ENCODE measurements at places on chromosomes 11 and 22.
A peak's percentile ranks its signal among the peaks of the same experiment; 100 is the strongest.

- no peak for DNase-seq
These were observed 1.6 kb downstream of the DUSP8 start for GRCh38 chr11:1570531-1570895.

DNA sequence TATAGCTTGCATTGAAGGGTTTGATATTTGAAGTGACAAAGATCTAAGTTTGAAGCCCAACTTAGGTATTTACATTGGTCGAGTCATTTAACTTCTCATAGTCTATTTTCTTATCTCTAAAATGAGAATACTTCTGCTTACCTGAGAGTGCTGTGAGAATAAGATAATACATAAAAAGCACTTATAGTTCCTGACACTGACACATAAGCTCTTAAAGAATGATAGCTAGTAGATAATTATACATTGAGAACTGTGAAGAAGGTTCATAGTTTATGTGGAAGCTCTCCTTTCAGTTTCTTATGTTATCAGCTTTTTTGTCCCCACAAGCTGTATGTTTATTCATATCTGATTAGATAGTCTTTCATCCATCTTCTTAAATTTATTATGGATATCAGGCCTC lies 4.8 kb downstream of the PPME1 start:
- DNase-seq, result no peak

DNA sequence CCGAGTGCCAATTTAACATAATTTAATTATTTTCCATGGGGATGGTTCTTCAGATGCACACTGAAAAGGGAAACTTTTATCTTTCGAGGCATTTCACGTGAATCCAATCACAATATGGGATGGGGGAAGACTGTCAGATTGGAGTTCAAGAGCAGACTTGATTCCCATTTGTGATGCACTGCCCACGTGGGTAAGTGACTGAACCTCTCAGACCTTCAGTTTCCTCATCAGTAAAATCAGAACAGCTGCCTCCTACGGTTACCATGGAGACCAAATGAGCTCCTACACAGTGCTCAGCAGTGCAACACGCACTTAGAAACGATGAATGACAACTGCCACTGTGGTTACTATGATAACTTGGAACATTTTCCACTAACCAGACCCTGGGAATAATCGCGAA lies 21.7 kb downstream of the KIAA0930 start:
- DNase-seq, result no peak

DNA sequence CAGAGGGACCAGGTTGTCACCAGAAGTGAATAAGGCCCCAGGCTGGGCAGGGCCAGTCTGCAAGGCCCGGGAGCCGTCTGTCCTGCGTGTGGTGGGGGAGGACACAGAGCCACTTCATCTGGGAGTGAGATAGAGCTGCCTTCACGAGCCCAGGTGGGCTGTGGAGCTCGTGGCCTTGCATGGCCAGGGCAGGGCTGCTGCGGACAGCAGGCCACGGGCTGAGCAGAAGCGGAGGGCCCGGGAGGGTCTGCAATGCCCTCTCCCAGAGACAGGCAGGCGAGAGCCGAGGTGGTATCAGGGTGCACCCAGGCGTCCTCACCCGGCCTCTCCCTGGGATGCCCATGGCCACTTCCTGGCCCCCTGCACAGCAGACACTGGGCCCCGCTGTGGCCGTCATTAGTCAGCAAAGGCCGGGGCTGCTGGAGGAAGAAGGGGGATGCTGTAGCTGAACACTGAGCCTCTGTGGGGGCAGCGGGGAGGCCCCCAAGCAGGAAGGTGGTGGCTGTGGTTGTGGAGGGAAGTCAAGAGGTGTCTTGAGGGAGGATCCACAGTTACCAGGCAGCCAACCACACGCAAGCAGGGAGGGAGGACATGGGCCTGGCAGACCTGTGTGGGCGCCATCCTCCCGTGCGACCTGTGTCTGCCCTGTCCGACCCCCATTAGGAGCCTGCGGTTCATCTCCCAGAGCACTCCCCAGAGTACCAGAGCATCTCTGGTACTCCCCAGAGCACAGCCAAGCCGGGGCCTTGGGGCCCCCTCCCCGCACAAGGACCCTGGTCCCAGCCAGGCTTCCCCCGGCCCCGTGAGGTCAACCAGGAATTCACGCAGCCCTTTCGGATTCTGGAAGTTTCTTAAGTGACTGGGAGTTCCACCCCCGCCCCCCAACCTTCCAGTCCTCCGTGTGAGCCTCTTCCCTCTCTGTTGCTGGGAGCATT lies 1109.5 kb downstream of the BRD1 start:
- no peak for DNase-seq

DNA sequence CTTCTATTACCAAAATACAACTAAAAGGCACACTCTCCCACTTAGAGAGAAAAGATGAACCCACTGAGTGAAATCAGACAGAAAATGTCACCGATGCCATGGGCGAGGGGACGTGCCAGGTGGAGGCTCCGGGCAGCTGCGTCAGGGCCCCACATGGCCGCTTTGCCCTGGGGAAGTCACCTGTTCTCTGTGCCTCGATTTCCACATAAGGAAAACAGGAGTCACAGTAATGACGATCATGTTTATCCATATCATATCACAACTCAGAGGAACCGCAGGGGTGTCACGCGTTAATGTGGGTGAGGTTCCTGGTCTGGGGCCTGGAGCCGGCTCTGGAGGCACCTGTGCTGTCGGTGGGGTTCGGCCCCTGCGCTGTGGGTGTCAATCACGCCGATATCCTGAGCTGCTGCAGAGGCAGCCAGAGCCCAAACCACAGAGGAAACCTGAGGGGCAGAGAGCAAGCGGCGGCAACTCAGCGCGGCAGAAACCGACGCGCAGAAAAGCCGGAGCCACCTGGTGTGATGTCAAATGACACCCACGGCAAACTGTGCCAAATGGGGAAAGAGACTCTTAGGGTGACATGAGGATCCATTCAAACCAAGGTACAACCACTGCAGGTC lies 243.7 kb downstream of the BRD1 start:
- no peak for DNase-seq

GRCh38 chr22:36244522-36245391 lies 5.4 kb upstream of the APOL2 start:
- DNase-seq, result no peak

- peak; percentile 18 for DNase-seq
These were observed 134.1 kb downstream of the SLC17A6 start for GRCh38 chr11:22472306-22472705.

- DNase-seq, result no peak
These were observed 69.3 kb upstream of the CLTCL1 start for GRCh38 chr22:19360862-19361261.

- no peak for DNase-seq
These were observed 21.1 kb downstream of the MS4A6E start for GRCh38 chr11:60348116-60348515.

DNA sequence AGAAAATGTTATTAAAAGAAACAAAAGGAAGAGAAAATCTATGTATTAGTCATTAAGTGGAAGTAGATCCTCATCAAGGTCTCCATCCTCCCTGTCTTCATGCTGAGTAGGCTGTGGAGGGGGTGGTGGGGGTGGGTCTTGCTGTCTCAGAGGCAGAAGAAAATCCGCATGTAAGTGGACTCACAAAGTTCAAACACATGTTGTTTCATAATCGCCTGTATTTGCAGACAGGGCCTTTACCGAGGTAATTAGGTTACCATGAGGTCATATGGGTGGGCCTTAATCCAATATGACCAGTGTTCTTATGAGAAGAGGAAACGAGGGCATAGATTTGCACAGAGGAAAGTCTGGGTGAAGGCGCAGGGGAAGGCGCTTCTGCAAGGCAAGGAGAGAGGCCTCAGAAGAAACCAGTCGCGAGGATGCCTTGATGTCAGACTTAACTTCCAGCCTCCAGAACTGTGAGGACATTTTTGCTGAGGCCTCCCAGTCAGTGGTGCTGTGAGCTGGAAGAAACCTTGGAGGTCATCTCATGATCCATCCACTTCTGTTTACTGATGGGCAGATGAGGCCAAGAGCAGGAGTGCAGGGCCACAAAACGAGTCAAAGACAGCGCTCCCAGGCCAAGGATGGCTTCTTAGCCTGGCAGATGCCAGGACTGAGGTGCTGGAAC lies 49.3 kb upstream of the THY1 start:
- DNase-seq, result no peak

GRCh38 chr11:17703951-17704350 lies 15.4 kb upstream of the MYOD1 start:
- DNase-seq, result peak; percentile 56

GRCh38 chr11:107834995-107835394 lies 23.6 kb downstream of the SLC35F2 start:
- DNase-seq, result no peak

- DNase-seq, result no peak
These were observed at the start of gene APOA1 for GRCh38 chr11:116837231-116838091. TSS of gene APOA1 (minus strand) at chr11:116837622. CDS start at chr11:116837387, 235 bp downstream.

DNA sequence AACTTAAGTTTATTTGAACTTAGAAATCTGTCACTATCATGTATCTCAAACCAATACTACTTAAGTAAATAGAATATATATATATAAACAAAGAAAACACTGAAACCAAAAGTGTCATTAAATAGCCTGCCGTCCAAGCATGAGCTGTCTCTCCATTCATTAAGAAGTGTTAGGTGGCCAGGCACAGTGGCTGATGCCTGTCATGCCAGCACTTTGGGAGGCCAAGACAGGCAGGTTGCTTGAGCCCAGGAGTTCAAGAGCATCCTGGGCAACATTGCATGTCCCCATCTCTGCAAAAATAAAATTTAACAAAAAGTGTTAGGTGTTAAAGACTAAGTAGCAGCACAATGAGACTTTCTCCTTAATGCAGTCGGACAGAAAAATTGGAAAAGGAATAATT lies 14.0 kb downstream of the CD6 start:
- DNase-seq, result no peak

DNA sequence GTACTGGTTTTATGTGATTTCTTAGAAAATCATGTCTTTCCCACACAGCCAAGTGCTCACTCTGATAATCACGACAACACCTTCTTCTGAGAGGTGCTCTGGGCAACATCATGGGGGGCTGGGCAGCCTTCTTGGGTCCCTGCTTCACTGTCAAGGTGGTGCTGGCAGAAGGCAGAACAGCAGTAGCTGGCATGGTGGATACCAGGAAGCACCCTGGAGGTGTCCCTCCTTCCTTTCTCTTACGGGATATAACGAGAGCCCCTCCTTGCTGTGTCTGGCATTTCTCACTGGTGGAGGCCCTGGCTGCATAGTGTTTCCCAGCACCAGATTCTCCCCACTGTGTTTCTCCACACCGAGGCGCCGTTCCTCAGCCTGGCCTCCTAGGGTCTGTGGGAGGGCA lies 60.9 kb downstream of the SCN3B start:
- DNase-seq, result no peak

- DNase-seq, result no peak
These were observed 1.6 kb downstream of the CBX7 start for GRCh38 chr22:39150848-39151215.

- DNase-seq, result no peak
These were observed 6.9 kb downstream of the RAB3IL1 start for GRCh38 chr11:61910187-61911127.

DNA sequence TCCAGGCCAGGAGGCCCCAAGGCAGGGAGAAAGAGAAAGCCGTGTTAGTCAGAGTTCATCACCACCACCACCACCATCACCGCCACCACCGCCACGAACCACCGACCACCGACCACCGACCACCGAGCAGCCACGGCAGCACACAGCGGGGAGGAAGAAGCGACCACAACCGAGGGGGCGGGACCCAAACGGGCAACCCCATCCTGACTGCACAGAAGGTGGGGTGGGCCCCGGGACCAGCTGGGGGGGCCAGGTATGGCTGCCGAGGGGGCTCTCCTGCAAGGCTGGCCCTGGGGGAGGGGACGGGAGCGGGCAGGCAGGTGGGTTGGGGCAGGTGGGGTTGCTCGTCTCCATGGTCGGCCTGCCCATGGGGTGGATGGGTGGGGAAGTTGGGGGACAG lies 34.2 kb downstream of the SYT7 start:
- DNase-seq, result no peak

DNA sequence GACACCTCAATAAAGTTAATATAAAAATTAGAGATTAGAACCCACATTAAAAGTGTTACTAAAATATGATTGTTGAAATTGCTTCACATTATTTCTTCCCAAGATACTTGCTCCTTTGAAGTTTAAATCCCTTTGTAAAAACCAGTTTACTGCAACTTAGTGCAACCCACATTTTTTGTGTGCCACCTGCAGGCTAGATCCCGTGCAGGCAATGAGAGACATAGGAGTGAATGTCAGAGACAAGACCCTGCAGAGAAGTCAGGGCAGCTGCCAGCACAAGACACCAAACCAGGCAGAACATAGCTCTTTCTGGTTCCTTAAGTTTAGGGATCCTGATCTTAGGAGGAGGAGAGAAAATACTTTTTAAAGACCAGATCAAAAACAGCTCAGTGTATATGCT lies 142.8 kb upstream of the MTNR1B start:
- no peak for DNase-seq

DNA sequence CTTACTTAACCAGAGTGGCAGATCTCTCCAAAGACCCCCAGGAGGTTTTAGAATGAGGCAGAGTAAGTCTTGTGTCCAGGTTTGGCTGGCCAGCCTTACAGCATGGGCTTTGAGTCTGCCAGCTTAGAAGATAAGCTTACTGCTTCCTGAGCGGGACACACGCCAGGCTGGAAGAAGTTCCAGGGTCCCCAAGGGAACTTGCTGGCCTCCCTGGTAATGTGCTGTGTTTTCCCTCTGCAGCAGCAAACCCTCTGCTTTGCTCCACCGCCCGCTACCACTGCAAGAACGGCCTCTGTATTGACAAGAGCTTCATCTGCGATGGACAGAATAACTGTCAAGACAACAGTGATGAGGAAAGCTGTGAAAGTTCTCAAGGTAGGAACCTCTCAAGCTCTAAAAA lies 154.2 kb downstream of the LDLRAD3 start:
- no peak for DNase-seq

GRCh38 chr22:34993548-34993947 lies 72.4 kb upstream of the ISX start:
- DNase-seq, result no peak
